Epithelial cell of proximal tubule (primary cell): ENCODE measurements at places on chromosomes 2 and 18.

DNA sequence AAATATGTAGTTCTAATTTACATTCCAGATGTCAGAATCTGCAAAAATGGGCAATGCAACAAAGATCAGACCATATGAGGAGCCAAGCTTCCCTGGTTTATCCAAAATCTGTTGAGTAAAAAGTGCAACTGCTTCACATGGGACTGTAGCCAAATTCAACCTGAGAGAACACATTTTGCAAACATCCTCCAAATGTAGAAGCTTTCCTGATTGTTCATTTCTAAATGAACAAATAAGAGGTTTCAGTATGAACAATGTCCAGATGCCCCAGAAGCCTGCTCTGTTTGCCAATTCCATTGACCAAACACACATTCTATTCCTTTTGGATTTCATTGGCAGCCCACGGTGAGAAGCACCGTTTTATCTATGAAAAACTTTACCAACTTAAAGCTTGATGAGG lies 117.9 kb upstream of the OSR1 start:
- no peak for DNase-seq

DNA sequence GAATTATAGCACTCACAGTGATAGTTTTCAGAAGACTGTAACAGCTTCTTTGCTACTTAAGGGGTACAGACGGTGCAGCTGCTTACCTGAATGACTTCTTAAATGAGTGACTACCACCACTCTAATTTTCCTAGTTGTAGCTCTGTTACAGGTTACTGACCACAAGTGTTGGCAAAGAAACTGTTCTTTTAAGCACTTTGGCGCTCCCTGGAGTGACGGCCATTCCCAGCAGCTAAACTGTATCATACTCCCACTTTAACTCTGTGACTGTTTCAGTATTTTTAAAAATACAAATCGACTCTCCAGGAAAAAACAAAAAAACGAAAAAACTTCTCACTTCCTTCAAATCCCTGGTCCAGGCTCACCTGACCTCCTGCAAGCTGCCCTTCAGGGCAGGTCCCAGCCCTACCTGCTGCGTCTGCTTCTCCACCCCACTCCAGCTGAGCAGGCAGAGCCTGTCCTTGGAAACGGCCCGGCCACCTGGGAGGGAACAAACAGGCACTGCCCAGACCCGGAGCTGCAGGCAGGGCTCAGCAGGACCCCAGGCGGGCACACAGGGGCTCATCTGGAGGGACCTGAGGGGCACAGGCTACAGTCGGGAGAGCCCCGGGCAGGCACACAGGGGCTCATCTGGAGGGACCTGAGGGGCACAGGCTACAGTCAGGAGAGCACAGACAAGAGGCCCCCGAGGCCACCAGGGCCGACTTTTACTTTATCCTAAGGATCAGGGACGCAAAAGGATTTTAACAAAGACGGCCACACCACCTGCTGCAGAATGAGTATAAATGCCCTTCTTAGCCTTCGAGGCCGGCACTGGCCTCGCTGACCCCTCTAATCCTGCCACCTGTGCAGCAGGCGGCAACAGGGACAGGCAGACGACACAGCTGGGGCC lies 24.5 kb downstream of the SLC66A2 start:
- DNase-seq = no peak

- DNase-seq = no peak
These were observed 219.1 kb upstream of the STK17B start for GRCh38 chr2:196390243-196391148.

GRCh38 chr2:181680937-181681811 lies 857 bp upstream of the NEUROD1 start:
- no peak for DNase-seq

DNA sequence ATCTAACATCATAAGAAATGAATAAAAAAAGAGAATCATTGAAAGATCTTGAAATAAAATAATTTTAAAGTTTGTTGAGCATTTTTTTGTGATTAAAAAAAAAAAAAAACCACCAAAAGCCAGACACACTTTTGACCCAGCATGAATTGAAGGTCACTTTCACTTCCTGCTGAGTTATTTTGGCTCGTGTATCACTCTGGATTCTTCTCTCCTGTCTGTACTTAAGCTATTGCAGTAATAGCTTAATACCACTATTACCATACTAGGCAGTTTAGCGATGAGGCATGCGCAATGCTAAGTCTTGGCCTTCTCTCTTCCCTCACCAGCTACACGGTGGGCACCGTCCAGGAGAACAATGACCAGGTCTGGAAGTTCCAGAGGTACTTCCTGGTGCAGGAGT lies 54.5 kb upstream of the SPP2 start:
- no peak for DNase-seq

DNA sequence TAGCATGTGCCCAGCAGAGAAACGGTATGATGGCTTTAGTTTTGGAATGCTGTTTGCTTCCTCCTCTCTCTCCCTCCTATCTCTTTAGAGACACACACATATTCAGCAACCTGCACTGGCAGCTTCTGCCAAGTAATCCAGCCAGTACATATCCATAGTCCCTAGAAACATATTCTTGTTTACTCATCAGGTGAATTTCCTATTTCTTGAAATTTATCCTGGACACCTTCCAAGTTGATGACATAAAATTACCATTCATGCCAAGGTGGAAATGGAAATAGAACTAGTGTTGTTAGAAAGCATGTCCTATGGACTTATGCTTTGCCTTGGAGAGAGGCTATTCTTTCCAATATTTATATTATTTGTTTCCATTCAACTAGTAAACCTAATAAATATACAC lies 50.9 kb upstream of the RGPD4 start:
- no peak for DNase-seq
